NCI-H748 treated with DMSO at 0.1 percent for 48 hours (cell line): ENCODE measurements at places on chromosomes 3 and 15.

- DNase-seq = no peak
These were observed 213.3 kb upstream of the GBE1 start for GRCh38 chr3:81974751-81975150.

DNA sequence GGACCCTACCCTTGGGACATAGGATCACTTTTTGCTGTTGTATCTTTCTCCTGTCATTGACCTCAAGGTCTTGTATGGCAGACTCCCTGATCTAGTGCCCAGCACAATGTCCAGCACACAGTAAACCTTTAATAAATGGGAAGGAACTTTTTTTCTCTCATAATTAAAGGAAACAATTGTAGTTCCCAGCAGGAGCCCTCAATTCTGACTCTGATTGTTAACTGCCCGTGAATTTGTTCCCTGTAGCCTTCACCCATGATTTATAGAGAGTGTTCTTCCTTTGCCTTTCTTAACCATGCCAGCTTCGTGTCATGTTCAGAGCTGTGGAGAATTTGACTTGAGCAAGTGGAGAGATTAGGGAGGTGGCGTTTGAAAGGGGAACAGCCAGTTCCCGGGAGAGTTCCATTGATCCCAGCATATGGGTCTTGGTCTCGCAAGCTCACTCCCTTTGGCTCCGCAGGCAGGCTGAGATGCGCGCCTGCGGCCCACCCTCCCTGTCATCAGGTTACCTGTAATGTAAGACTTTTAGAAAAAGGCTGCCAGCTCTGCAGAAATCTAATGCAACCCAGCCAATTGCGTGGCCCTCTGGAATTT, 182.6 kb downstream of the TP63 start:
- DNase-seq = no peak

DNA sequence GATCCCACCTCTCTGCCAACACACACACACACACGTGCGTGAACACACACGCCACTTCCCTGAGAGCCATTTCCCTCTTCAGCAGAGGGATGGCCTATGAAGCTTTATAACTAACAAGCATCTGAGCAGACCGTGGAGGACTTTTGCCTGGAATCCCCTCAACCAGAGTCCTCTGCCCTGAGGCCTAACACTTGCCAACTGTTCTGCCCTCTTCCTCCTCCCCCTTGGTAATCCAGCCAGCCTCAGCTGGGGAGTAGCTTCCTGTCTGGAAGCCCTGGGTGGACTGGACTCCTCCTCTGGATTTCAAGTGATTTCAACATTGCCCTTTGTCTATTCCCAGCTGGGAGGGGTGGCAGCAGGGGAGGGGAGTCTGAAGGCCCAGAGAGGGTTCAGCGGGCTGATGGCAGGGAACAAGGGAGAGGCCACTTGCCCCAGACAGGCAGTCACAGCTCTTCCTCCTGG, 68.4 kb upstream of the HACD2 start:
- no peak for DNase-seq

GRCh38 chr3:54251705-54252104, 129.4 kb downstream of the CACNA2D3 start:
- DNase-seq = no peak

- DNase-seq = no peak
These were observed 87.7 kb upstream of the HACD2 start for GRCh38 chr3:123672429-123673146.

DNA sequence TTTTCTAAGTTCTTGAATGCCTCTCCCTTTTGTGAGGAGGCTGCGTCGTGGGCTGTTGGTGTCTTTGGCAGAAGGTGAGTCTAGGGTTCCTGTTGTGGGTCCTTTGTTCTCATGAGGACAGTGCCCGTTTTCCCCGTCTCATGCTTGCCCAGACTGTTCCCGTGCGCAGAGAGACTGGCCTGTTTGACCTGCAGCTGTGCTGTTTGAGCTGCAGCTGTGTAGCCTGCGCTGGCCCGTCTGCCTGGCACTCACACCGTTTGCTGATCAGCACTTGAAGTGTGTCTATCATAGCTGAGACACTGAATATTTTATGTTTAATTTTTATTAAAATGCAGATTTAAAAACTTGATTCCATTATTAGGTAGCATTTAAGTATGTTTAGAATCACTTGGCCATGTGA, 9.9 kb downstream of the GOLGA6L2 start:
- no peak for DNase-seq

DNA sequence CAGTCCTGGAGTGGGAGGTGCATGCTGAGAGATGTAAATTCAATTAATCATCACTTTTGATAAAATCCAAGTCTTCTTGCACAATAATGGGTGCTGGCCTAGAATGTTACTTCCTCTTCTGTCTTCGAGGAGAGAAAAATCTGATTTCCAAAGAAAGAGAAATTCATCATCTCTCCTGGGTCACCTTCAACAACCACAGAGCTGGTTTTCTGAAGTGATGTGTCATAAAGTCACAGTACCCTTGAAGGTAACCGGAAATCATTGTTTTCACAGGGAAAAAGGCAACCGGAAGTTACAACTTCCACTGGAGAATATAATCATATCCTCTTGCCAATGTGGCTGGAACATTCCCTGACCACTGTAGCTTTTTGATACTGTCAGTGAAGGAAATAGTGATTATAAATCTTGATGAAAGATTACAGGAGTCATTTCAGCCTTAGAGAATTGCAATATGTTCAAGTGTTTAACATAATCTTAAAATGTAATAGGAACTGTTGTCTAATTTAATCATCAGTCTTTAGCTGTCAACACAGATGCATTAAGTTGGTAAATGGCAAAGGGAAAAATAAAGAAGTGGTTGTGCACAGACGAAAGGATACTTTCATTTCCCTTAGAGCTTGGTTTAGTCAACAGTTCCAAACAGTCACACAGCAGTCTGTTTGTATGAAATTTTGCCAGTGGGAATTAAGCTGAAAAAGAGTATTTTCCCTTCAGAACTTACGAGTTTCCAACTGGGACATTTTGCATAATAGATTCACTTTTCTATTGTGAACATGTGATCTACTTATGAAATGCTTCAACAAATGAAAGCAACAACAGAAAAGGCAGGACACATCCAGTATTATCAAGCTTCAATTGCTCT, 106.5 kb upstream of the SLC4A7 start:
- no peak for DNase-seq

GRCh38 chr3:132317229-132317948, at the start of gene ACP3:
Gene ACP3 (plus strand): TSS chr3:132317407. CDS start chr3:132317457, 50 bp downstream.
- DNase-seq = no peak

GRCh38 chr3:159994182-159994581, 5.5 kb downstream of the IL12A start:
- DNase-seq = no peak

- DNase-seq = no peak
These were observed 146.1 kb downstream of the GHSR start for GRCh38 chr3:172302203-172302602.

- DNase-seq = no peak
These were observed 95.4 kb upstream of the KCNAB1 start for GRCh38 chr3:156024904-156025533.

DNA sequence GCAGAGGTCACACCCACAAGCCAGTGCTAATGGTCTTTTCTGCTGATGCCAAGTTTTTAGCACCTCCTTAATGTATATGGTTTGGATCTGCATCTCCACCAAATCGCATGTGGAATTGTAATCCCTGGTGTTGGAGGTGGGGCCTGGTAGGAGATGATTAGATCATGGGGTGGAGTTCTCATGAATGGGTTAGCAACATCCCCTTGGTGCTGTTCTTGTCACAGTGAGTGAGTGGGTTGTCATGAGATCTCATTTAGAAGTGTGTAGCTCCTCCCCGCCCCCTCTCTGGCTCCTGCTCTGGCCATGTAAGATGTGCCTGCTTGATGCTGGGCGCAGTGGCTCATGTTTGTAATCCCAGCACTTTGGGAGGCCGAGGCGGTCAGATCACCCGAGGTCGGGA, 37.3 kb upstream of the KLHL6 start:
- DNase-seq = no peak

DNA sequence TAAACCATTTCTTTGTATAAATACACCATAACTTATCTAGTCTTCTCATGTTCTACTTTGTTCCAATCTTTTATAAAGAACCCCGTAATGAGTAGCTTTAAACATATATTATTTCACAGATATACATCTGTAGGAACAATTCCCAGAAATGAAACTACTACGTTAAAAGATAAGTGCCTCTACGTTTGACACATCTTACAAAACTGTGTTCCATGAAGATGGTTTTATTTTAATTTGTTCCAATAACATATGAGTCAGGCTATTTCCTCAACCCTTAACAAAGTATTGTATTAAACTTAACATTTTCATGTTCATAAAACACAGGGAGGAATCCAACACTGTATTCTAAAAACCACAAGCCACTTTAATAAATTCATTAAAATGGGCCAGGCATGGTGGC, 52.9 kb downstream of the TRPM7 start:
- DNase-seq = no peak
